NCI-H526 treated with DMSO at 0.1 percent for 48 hours (cell line): ENCODE measurements at places on chromosomes 16 and 17.

GRCh38 chr17:5973410-5973809 lies 96.8 kb upstream of the WSCD1 start:
- DNase-seq, result no peak

- no peak for DNase-seq
Observed at GRCh38 chr16:19784183-19784736, 66.2 kb downstream of the IQCK start.

- DNase-seq, result no peak
Observed at GRCh38 chr16:11901091-11901490, 14.7 kb downstream of the GSPT1 start.

GRCh38 chr16:1126586-1126985 lies 26.3 kb upstream of the CACNA1H start:
- DNase-seq, result no peak

- no peak for DNase-seq
Observed at GRCh38 chr16:57640185-57640584, 11.8 kb downstream of the ADGRG1 start.

- DNase-seq, result no peak
Observed at GRCh38 chr16:72066747-72067146, 3.7 kb downstream of the HPR start.
